ENCODE measurements at places on chromosomes 5 and 9. TPM values are rescaled to one million over a fixed set of nuclear protein-coding genes. Genes with fewer than 3 reads are reported as not detected.

SLC6A3 gene
- not detected for total RNA-seq

ACTBL2 gene
- 2.2 TPM for total RNA-seq

LHX6 gene
- not detected for total RNA-seq

ACOT12 gene
- total RNA-seq, result not detected

CDKN2A gene
- total RNA-seq, result 22.4 TPM

APBA1 gene
- total RNA-seq, result 0.29 TPM

MCTP1 gene
- 18.0 TPM for total RNA-seq

GRXCR2 gene
- not detected for total RNA-seq

CFAP90 gene
- not detected for total RNA-seq

GPX3 gene
- 10.9 TPM for total RNA-seq

PDLIM4 gene
- total RNA-seq, result 129 TPM

EIF4E1B gene
- total RNA-seq, result not detected

LCN10 gene
- total RNA-seq, result not detected

ALDOB gene
- total RNA-seq, result not detected

PTBP3 gene
- 109 TPM for total RNA-seq

TXN gene
- 390 TPM for total RNA-seq

BRINP1 gene
- total RNA-seq, result 2.5 TPM

SLC36A2 gene
- not detected for total RNA-seq

SV2C gene
- total RNA-seq, result not detected

PCDHB14 gene
- 0.23 TPM for total RNA-seq

ADAMTSL1 gene
- total RNA-seq, result 2.8 TPM

TTC23L gene
- not detected for total RNA-seq

AQP3 gene
- total RNA-seq, result 0.65 TPM

OTULINL gene
- 4.3 TPM for total RNA-seq

All from epithelial cell of proximal tubule (primary cell).